NCI-H187 (cell line): ENCODE measurements at places on chromosomes 11 and 22.

DNA sequence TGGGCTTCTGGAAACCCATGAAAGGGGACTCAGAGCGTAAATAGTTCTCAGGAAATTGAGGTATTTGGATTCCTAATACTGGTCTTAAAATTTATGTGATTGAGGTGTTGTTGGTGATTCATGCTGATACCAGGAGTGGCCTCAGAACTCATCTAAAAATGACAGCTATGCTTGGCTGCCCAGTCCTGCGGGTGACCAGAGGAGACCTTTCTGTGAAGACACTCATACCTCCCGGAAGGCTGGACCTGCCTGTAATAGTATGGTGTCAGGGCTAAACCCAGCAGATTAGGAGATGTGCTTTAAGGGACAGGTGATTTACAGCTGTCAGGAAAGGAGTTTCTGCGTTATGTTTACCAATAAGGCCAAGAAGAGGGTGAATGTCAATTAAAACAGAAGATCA lies 29.9 kb downstream of the C11orf96 start:
- no peak for DNase-seq

- no peak for DNase-seq
Observed at GRCh38 chr11:67240576-67241389, 25.5 kb upstream of the GRK2 start.

- no peak for DNase-seq
Observed at GRCh38 chr11:27120211-27120610, 79.6 kb downstream of the BBOX1 start.

- DNase-seq = no peak
Observed at GRCh38 chr11:27083782-27084181, 43.2 kb downstream of the BBOX1 start.

- DNase-seq = no peak
Observed at GRCh38 chr22:28187612-28188011, 268.6 kb upstream of the PITPNB start.

GRCh38 chr11:78808923-78809322 lies 234.3 kb upstream of the NARS2 start:
- DNase-seq = no peak
